ENCODE measurements at places on chromosomes 16 and 17.
A peak's percentile ranks its signal among the peaks of the same experiment; 100 is the strongest.

- no peak for DNase-seq
Measured at GRCh38 chr17:40303708-40304551, 5.0 kb upstream of the RARA start.

DNA sequence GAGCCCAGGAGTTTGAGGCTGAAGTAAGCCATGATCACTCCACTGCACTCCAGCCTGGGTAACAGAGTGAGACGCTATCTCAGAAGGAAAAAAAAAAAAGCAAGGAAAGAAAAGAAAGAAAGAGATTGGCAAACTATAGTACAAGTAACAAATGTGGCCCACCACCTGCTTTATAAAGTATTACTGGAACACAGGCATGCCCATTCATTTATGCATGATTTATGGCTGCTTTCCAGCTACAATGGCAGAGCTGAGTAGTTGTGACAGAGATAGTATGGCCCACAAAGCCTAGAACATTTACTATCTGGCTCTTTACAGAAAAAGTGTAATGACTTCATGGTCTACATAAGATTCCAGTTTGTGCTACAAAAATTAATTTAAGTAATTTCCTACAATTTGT, 23.6 kb downstream of the C16orf87 start:
- no peak for DNase-seq

DNA sequence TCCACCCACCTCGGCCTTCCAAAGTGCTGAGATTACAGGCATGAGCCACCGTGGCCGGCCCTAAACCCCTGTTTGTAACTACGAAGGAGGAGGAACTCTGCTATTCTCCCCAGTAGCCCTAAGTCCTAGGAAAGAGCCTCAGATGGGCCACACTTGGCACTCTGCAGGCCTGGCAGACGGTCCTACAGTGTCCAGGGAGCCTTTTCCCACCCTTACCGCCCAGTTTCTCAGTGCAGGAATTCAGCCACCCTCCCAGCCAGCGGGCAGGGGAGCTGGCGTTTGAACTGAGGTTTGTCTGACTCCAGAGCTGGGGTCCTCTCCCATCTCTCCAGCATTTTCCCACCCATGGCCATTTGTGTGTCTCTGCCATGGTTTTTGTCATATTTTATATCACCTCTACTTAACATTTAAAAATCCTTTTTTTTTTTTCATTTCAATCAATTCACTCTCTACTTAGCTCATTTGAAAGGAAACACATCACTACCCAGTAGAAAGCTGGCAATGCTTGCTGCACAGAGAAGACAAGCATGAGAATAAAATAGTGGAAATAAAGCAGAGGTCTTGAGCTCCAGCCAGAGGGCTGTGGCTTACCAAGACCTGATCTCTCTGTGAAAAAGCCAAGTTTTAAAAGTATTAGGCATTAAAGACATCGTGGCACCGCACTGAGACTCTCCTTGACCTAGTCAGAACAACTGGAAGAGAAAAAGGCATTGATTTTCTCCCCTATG, 34.9 kb downstream of the BCO1 start:
- no peak for DNase-seq

- no peak for DNase-seq
Measured at GRCh38 chr17:6109536-6109935, 39.4 kb downstream of the WSCD1 start.

DNA sequence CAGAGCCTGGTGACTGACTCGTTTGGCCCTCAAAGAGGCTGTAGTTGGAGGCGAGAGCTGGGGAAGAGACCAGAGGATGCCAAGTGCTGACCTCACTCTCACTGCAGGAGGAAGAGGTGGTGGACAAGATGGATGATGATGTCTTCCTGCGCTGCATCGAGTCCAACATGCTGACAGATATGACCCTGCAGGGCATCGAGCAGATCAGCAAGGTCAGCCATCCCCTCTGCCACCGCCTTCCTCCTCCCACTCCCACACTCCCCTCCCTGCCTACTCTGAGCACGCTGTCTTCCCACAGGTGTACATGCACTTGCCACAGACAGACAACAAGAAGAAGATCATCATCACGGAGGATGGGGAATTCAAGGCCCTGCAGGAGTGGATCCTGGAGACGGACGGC, 26.9 kb downstream of the POLR2A start:
- no peak for DNase-seq

DNA sequence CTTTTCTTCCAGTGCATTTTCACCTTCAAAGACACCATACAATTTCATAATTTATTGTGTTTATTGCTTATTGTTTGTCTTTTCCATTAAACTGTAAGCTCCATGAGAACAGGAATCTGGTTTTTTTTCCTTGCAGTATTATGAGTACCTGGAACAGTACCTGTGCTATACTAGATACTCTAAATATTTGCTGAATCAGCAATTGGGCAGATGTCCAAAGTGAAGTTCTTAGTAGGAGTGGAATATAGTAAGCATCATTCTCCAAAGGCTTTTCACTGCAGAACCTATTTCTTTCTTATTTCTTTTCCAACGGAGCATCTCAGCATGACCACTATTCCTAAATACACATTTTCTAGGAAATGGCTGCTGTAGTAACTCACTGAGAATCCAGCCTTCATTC, 269.0 kb upstream of the CCL2 start:
- no peak for DNase-seq

- no peak for DNase-seq
Measured at GRCh38 chr17:607361-608147, 107.1 kb downstream of the VPS53 start.

- DNase-seq, result no peak
Measured at GRCh38 chr17:13921841-13922776, 147.2 kb upstream of the COX10 start.

- DNase-seq, result no peak
Measured at GRCh38 chr16:84052071-84052622, 9.6 kb upstream of the SLC38A8 start.

GRCh38 chr17:75784473-75785015, at the start of gene UNK:
UNK (plus strand) TSS chr17:75784806; CDS start chr17:75784881, 75 bp downstream.
- DNase-seq, result peak; percentile 100

DNA sequence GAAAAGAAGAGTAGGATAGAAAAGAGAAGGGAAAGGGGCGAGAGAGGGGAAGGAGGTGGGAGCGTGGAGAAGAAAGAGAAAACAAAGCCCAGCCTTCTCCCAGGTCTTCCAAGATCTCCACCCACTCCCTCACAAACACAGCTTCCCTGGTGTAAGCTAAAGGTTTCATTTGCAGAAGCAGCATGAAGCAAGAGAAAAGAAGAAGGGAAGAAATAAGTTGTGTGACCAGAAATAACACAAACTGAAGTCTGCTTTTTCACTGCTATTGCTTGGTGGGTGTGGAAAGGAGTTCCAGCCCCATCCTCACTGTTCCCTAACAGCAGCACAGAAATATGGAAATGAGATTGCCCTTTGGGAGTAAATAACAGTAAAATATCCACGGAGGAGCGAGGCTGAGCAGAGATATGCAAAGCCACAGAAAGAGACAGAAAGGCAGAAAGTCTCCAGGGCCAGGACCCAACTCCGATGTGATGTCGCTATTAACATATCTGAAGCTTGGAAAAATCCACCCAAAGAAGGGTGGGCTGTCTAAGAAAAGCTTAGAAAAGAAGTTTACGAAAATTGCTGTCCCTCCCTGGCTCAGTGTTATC, 10.3 kb upstream of the GAS7 start:
- DNase-seq, result no peak

- no peak for DNase-seq
Measured at GRCh38 chr16:86523166-86523740, 12.9 kb downstream of the FOXF1 start.

GRCh38 chr16:24668481-24669061, 60.9 kb upstream of the TNRC6A start:
- peak; percentile 24 for DNase-seq

GRCh38 chr17:59830007-59830630, 62.6 kb downstream of the TUBD1 start:
- DNase-seq, result peak; percentile 48

GRCh38 chr16:21126518-21126917, 24.1 kb downstream of the DNAH3 start:
- no peak for DNase-seq

- no peak for DNase-seq
Measured at GRCh38 chr16:8941718-8942344, 21.9 kb downstream of the USP7 start.

- no peak for DNase-seq
Measured at GRCh38 chr16:27461483-27462171, 59.7 kb downstream of the IL21R start.

GRCh38 chr17:48961516-48962233, 6.7 kb downstream of the GIP start:
- DNase-seq, result no peak

DNA sequence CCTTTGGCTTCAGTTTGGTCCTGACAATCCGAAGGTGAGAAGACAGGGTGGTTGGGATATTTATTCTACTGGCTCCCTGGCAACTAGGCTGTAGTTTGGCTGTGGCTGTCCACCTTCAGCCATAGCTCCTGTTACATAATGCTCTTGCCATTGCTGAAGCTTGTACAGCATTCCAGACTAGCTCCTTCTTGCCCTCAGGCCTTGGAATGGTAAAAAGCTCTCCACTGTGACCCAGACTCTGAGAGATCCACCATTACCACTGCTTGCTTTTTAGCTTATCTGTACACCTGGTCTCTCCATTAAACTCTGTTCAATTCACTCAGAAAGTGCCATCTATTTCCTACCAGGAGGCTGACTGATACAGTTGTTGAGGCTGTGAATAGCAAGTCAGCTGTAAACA, 231.8 kb upstream of the MON1B start:
- DNase-seq, result no peak

DNA sequence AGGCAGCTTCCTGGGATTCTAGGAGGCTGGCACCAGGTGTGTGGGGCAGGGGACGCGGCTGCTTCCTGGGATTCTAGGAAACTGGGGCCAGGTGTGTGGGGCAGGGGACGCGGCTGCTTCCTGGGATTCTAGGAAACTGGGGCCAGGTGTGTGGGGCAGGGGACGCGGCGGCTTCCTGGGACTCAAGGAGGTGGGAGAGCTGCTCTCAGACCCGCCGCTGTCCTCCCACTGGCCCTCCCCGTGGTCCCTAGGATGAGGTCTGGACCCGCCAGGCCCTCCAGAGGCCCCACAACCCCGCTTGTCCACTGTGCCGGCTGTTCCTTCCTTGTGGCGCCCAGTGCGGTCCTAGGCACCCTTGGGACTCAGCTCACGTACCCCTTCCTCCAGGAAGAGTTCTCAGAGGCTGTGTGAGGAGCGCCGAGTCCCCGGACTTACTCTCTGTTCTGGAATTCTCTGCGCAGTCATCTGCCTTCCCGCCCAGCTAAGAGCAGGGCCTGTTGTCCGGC, 565 bp downstream of the DPEP1 start:
- no peak for DNase-seq

DNA sequence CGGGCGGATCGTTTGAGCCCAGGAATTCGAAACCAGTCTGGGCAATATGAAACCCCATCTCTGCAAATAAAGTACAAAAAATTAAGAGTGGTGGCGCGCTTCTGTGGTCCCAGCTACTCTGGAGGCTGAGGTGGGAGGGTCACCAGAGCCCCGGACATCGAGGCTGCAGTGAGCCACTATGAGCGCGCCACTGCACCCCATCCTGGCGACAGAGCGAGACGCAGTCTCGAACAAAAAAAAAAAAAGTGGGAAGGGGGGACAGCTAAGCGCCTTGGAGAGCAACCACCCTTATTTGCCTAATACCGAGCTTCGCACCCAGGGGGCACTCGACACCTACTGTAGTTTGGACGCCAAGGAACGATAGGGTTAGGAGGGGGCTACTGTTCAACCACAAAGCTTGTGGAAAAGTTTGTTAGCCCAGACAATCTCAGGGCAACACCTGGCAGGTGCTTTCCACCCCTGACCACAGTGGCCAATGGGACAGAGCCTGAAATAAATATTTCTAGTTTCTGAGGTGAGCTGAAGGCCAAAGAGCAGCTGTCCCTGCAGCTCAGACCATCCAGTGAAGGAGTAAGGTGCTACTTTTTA, 847 bp upstream of the PSMC3IP start:
- DNase-seq, result peak; percentile 97

GRCh38 chr16:75486676-75487313, 8.4 kb downstream of the CHST6 start:
- DNase-seq, result peak; percentile 71

DNA sequence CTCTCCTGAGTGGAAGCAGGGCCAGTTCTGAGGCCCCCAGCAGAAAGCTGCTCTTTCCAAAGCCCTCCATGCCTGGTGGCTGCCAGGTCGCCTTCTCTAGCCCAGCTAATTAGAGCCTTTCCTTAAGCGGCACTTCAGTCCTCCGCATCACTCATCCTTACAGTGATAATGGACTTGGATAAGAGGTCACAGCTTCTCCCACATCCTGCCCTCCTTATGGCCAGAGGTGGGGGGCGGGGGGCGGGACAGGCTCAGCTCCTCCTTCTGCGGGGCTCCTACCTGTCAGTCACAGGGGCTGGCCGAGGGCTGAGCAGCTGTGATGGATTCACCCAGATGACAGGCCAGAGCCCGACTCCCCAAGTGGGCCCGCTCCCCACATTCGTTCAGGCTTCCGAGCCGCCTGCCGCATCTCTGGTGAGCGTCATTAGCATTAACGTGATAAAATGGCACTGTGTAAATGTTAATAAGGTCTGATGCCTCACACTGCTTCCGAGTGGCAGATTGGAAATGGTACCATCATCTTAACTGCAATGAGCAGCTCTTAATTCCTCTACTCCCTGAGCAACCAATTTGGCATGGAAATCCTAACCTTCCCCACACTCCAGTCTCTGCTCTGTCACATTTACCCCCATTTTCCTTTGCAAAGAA, 41.3 kb downstream of the GRIN2C start:
- DNase-seq, result no peak

- DNase-seq, result no peak
Measured at GRCh38 chr17:9905078-9905415, at the start of gene RCVRN. RCVRN (minus strand) TSS chr17:9905271; CDS start chr17:9905180, 91 bp downstream.

DNA sequence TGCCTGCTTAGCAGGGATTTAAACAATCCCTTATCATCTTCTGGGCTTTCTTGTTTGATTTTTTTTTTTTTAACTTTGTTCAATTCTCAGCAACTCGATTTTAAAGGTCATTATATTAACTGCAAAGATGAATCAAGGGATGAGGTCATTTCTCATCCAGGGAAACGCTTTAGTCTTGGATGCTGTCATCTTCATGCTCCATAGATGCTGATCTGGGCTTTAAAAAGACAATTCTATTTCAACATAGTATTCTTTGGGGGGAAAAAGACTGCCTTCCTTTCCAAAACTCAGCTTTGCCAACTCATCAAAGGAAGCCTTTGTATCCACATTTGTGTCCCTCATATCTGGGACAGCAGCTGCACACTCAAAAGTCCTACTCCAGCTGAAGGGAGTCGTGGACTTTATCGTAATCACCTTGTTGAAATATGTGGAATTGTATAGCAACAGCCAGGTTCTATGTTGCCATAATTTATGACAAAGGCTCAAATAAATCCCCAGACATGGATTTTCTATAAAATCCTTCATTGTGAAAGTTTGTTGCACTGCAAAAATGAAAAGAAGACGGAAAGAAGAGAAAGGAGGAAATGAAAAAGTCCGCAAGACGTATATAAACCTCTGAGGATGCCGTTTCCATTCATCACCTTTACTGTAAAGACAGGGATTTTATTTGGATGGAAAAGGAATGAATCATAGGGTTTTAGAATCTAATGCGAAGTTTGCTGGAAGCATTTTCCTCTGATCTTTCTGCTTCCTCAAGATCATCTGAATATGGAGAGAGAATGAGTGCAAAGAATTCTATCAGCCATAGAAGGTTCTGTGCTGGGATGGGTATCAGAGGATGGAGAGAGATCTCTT, 48.6 kb upstream of the XYLT1 start:
- no peak for DNase-seq
